ENCODE measurements at places on chromosomes 3 and 15.

DNA sequence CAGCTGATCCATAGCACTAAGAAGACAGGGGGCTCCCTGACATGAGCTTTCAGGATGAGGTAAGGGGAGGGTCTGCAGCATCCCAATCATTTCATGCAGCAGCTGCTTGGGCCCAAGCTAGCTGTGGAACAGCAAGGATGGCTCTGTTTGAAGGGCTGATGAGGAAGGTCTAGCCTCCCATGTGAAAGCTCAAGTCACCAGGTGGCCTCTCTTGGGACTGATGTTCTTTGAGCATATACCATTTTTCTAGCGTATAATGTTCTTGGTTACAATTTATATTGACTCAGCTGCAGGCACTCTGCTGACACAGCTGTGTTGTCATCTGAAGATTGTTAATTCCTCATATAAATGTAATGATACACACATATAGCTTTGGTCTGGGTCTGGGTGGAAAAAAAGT is 87.0 kb downstream of the CD200R1L start:
- DNase-seq = no peak

DNA sequence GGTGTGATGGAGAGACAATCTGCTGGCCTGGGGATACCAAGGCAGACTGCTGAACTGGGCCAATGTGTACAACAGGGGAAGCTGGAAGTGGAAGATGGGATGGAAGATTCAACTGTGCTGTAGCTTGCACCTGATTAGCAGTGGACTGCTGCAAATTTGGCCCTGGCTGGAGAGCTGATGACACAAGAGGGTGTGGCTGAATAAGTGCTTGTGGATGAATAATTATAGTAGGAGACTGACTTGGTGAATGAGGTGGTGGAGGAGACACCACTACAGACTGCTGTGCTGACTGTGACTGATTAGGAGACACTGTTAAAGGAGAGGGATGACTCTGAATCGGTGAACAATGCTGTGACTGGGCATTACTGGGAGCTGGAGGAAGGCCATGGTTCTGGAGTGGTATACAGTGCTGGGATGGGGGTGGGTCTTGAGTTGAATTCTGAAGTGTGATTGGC is 52.5 kb downstream of the PHC3 start:
- no peak for DNase-seq

GRCh38 chr3:36674816-36675215 is 89.5 kb downstream of the DCLK3 start:
- DNase-seq = no peak

DNA sequence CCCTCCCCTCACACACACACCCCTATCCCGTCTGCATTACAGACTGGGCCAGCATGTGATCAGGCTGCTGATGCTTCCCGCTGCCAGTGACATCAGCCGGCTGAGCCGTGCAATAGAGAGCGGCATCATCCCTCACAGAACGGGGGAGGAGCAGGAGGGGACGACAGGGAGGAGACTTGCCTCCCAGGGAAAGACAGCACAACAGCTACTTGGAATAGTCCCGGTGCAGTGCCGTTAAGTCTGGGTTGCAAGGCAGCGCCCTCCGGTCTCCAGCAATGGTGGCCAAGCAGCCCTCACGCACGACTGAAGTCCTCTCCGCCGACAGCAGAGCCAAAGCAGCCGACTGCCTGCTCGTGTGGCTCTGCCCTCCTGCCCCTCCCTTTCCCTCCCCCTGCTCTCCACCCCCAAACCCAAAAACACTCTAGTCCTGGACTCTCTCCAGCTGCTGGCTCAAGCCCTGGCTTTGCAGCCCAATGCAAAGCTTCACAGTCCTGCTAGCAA is 31.5 kb upstream of the RPS17 start:
- DNase-seq = no peak

DNA sequence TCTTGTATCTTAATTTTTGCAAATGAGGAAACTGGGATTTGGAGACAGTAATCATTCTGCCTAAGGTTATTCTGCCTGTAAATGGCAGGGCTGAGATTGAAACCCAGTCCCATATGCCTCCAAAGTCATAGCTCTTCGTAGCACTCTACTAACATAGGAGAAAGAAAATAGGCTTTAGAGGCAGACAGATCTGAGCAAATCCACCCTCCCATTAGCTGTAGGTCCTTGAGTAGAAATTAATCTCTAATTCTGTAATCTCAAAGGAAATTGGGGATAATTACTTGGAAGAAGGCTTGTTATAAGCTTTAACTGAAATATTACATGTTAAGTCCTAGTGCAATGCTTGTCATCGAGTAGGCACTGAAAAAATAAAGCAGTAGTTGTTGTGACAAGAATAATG is 252.1 kb upstream of the PEX5L start:
- no peak for DNase-seq
